GM23338 (cell line): ENCODE measurements at places on chromosomes 7 and 10. TPM values are rescaled to one million over a fixed set of nuclear protein-coding genes. Genes with fewer than 3 reads are reported as not detected.

The MALRD1 gene
- total RNA-seq = 0.42 and 1.1 TPM in 2 replicates

The ACSM6 gene
- total RNA-seq = not detected in 2 replicates

The SPDYE5 gene
- not detected in 2 replicates for total RNA-seq

GRCh38 chr7:34488766-34489165 lies 169.3 kb upstream of the NPSR1 start:
- peaks cover 24% of the 10 kb centered on the region for H3K4me1 ChIP-seq
- no peak overlapping the region for H3K4me3 ChIP-seq
- no peaks in the 10 kb centered on the region for H3K27me3 ChIP-seq
- peak; percentile 38 for DNase-seq
- H3K27ac ChIP-seq = no peak overlapping the region
- H3K36me3 ChIP-seq = no peaks in the 10 kb centered on the region

GRCh38 chr7:22144950-22145349 lies 199.3 kb upstream of the CDCA7L start:
- H3K36me3 ChIP-seq = no peaks in the 10 kb centered on the region
- no peaks in the 10 kb centered on the region for H3K27me3 ChIP-seq
- H3K4me1 ChIP-seq = peaks cover 19% of the 10 kb centered on the region
- no peak overlapping the region for H3K4me3 ChIP-seq

DNA sequence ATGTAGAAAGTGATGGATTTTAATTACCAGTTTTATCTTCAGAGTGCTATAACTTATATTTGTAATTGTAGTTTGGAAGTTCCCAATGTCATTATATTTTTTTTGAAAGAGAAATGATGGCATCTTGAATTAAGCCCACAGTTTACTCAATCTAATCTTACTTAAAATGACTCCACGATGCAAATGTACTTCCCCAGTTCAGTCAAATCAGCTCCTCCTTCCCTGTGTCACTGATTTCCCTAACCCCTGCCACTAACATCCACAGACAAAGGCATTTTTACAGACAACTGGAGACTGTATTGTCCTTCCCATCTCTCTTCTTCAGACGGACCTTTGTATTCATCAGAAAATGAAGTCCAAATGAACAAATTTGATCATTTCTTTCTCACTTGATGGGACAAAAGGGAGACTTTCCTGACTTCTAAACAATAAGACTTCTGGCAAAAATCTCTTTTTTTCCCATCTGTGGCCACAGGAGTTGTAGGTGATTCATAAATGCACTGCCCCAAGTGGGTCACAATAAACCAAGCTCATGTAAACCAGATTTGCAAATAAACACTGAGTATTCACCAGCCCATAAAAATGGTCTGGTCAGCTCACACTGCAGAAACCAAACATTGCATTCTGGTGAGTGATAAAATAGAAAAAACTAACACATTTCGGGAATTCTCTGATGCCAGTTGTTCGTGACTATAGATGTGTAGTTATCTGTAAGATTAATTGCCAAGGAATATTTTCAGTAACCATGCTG lies 162.9 kb downstream of the FANK1 start:
- no peaks in the 10 kb centered on the region for H3K4me1 ChIP-seq
- H3K4me3 ChIP-seq = no peak overlapping the region
- H3K27me3 ChIP-seq = no peaks in the 10 kb centered on the region
- H3K36me3 ChIP-seq = no peaks in the 10 kb centered on the region
- no peak for DNase-seq

GRCh38 chr7:43119371-43120075 lies 7.1 kb downstream of the HECW1 start:
- peak; percentile 38 for DNase-seq
- 0 out of 2 replicates have a peak overlapping the region, but pooled peaks have one; percentile 70 for H3K27ac ChIP-seq
- peak overlapping the region; percentile 1; the same call in 1 of the 2 replicates for H3K4me3 ChIP-seq
- H3K4me1 ChIP-seq = peaks cover 38% of the 10 kb centered on the region
- no peaks in the 10 kb centered on the region for H3K36me3 ChIP-seq

GRCh38 chr10:107717046-107717445 lies 552.5 kb upstream of the SORCS1 start:
- H3K27ac ChIP-seq = no peak overlapping the region
- no peaks in the 10 kb centered on the region for H3K4me1 ChIP-seq

DNA sequence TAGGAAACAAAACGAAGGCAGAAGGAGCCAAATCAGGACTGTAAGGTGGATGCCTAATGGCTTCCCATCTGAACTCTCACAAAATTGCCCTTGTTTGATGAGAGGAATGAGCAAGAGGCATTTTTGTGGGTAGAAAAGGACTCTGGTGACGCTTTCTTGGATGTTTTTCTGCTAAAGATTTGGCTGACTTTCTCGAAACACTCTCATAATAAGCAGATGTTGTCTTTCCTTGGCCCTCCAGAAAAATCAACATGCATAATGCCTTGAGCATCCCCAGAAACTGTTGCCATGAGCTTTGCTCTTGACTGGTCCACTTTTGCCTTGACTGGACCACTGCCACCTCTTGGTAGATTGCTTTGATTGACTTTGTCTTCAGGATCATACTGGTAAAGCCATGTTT lies 13.5 kb downstream of the PTPN12 start:
- H3K36me3 ChIP-seq = no peaks in the 10 kb centered on the region
- no peaks in the 10 kb centered on the region for H3K27me3 ChIP-seq
- no peak overlapping the region for H3K4me3 ChIP-seq
- H3K4me1 ChIP-seq = peaks cover 40% of the 10 kb centered on the region
- DNase-seq = no peak

- no peaks in the 10 kb centered on the region for H3K36me3 ChIP-seq
- H3K27ac ChIP-seq = no peak overlapping the region
- no peak for DNase-seq
- no peaks in the 10 kb centered on the region for H3K27me3 ChIP-seq
Observed at GRCh38 chr10:15230257-15230656, 61.8 kb upstream of the NMT2 start.

DNA sequence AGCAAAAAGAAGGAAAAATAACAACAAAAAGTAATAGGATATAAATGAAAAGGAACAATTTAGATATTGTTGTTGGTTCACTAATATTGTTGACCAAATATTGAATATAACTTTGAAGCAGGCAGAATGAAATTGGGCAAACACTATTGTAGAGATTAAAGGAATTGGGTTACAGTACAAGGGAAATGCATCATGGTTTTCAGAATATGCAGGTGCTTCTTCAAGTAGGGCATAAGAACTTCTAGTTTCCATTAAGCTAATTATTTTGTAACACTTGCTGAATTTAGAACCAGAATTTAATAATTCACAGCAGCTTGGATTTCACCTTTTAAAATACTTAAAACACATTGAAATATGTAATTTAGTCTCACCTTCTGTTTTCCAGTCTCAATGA lies 36.5 kb downstream of the RPA3 start:
- H3K27me3 ChIP-seq = no peaks in the 10 kb centered on the region
- H3K4me1 ChIP-seq = no peaks in the 10 kb centered on the region
- H3K27ac ChIP-seq = no peak overlapping the region
- no peak for DNase-seq

DNA sequence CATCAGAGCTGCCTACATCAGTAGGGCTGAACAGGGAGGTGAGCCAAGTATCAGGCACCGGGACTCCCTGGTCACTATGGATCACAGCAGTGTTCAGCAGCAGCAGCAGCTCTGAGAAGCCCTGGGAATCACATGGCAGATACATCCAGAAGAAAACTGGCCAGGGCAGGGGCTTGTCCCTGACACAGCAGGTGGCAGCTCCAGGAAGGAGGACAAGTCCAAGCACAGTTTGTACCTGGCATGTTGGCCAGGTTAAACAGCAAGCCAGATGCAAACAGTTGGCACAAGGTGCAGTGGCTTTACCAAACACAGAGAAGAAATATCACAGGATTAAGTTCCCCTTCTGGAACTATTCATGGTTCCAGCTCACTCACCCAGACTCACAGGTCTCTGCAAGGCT lies 139.4 kb downstream of the KCNMA1 start:
- H3K27me3 ChIP-seq = no peaks in the 10 kb centered on the region
- no peak overlapping the region for H3K4me3 ChIP-seq
- no peak for DNase-seq
- H3K36me3 ChIP-seq = no peaks in the 10 kb centered on the region

- H3K4me1 ChIP-seq = peaks cover 56% of the 10 kb centered on the region
- H3K27me3 ChIP-seq = no peaks in the 10 kb centered on the region
- peak; percentile 24 for DNase-seq
- peak overlapping the region; percentile 91; the same call in 1 of the 2 replicates for H3K27ac ChIP-seq
- H3K36me3 ChIP-seq = no peaks in the 10 kb centered on the region
Observed at GRCh38 chr7:27605283-27605682, 57.4 kb downstream of the HIBADH start.

DNA sequence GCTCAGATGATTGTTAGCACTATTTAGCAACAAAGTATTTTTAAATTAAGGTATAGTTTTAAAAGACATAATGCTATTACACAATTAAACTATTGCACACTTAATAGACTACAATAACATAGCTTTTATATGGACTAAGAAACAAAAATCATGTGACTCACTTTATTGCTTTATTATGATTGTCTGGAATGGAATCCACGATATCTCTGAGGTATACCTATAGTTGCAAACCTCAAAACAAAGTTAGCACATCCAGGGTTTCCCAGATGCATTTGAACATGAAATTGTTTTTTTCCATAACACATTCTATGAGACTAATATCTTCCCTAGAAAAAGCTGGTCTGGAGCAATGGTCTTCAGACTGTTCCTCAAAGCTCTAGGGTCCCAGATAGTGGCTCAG lies 18.3 kb upstream of the RPEL1 start:
- H3K27ac ChIP-seq = no peak overlapping the region
- H3K27me3 ChIP-seq = no peaks in the 10 kb centered on the region
- no peak for DNase-seq
- H3K36me3 ChIP-seq = no peaks in the 10 kb centered on the region; the same call in 1 of the 2 replicates
